CD4-positive, alpha-beta T cell treated with Interleukin-1 beta for 1 hour (primary cell): ENCODE measurements at places on chromosomes 3 and 15.
A peak's percentile ranks its signal among the peaks of the same experiment; 100 is the strongest.

DNA sequence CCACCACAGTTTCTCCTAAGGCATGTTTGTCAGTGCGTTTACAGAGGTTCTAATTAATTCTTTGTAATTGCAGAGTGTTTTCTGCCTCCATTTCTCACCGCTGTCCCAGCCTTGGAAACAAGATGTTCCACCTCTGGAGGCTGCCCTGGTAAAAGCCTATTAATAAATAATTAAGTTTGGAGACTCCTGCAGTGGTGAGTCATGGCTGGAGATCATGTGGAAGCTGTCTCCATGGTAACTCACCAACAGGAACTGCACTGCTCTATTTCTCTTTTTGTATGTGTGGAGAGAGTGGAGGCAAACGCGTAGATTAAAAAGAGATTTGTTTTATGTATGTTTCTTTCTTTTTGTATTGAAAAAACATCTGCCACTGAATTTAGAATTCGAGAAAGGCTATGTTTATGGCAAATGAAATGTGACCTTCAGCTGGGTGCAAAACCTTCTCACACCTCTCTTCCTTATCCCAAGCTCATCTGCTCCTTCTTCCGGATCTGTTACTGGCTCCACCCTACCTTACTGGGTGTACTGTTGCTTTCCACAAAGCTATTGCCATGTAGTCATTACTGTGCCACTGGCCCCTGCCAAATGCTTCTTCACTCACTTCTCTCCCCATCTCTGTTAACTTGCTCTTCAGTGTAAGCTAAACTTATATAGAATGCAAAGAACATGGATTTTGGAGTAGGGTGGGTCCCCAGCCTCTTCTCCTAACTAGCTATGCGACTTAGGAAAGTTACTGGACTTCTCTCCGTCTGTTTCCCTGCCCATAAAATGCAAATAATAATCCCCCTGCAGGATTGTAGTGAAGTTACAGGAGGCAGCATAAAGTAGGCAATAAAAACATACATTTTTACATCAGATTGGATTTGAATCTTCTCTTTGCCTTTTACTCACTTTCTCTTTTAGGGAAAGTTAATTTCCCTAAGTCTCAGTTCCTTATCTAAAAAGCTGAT is 778.5 kb downstream of the NTRK3 start:
- DNase-seq: no peak

DNA sequence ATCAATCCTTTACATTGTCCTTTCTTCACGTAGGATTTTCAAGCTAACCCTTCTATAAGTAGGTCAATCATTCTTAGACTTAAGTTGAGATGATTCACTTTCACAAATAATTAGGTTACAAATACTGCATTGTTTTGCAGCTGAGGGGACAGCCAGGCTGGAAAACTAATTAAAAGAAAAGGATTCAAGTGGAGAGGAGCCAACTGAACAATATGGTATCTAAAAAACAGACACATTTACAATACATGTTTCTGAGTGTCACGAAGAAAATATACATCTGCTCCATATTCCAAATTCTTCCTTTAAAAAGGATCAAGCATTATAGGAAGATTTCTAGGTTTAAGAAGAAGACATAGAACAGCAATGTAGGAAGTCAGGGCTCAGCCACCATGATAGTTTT is 70.2 kb downstream of the PEAK1 start:
- DNase-seq: no peak

DNA sequence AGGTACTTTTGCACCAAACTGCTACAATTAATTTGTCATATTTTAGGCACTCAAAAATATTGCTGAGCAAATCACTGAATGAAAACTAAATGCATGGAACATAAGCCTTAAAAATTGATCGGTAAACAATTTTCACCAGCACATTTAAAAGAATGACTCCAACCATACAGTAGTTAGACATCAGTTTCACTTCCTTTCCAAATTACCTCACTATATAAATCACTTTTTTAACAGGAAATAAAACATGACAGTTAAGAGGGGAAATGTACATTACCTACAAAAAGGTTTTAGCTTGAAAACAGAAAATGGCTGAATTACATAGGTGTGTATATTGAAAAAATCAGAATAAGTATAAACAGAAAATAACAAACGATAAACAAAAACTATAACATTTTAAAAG is 108.4 kb downstream of the SERPINI1 start:
- DNase-seq: no peak

DNA sequence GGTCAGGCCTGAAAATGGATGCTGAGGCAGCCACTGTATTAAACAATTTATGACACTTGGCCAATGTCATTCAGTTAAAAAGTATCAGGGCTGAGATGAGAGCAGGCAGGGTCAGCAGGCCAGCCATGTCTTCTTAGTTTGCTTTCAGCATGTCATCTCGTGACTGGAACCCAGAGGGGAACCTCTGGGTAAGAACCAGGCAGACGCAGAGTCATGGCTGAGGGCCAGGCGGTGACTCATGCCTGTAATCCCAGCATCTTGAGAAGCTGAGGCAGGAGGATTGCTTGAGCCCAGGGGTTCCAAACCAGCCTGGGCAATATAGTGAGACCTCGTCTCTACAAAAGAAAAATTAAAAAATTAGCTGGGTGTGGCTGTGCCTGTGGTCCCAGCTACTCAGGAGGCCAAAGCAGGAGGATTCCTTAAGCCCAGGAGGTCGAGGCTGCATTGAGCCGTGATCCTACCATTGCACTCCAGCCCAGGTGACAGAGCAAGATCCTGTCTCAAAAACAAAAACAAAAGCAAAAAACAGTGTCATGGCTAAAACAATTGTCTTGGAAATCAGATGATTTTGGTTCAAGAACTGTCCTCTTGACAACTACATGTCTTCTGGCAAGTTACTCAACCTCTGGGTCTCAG is 11.7 kb downstream of the BCL2L10 start:
- peak; percentile 64 for DNase-seq

DNA sequence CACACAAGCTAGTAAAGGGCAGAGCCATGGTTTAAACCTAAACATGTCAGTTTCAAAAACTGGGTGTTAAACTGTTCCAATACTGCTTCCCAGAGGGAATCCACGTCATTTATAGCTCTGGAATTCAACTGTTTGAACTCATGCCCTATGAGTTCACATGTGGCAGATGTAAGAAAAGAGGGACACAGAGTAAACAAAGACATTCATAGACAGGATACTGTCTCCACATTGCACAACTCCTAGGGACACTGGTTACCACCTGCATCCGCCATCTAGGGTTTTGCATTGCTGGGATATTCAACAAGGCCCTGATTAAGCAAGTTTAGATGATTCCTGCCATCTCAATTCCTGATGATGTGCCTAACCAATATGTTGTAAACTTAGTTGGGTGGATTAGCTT is 134.1 kb upstream of the COL8A1 start:
- DNase-seq: no peak

- no peak for DNase-seq
Measured at GRCh38 chr15:101023501-101024072, 104.4 kb downstream of the LRRK1 start.

DNA sequence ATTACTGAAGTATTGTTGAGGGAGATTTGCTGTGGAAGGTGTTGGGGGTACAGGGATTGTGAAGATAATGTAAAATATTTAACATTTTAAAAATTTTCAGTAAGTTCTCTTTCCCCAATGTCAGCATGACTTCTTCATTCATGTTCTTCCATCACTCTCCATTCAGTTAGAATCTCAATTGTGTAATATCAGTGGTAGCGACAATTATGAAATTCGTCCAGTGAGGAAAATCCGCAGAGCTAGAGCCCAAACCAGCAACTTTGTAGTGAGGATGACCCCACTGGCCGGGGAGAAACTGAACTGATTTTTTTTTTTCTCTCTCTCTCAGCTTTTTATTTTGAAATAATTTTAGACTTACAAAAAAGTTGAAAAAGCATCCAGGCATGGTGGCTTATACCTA is 171.7 kb downstream of the PGPEP1L start:
- no peak for DNase-seq

- DNase-seq: no peak
Measured at GRCh38 chr15:77739591-77740378, 107.1 kb upstream of the LINGO1 start.

- no peak for DNase-seq
Measured at GRCh38 chr15:76501726-76502125, 165.2 kb downstream of the ISL2 start.
